ENCODE measurements at places on chromosomes 1 and 21.

DNA sequence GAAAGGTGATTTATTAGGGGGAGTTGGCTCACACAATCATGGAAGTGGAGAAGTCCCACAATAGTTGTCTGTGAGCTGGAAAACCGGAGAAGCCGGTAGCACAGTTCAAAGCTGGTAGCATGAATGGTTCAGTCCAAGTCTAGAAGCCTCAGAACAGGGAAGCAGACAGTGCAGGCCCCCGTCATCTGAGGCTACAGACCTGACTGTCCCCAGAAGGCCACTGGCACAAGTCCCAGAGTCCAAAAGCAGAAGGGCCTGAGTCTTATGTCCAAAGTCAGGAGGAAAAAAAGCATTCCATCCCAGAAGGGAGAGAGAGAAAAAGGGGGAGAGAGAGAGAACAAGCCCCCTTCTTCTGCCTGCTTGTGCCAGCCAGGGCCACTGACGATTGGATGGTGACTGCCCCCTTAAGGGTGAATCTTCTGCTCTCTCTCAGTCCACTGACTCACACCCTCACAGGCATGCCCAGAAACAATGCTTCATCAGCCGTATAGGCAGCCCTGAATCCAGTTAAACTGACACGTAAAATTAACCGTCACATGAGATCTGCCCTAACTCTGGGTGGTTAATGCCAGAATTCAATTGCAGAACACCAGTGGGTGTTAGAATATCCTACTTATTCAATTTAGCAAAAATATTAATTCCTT lies 49.3 kb upstream of the POU2F1 start:
- no peak for DNase-seq

DNA sequence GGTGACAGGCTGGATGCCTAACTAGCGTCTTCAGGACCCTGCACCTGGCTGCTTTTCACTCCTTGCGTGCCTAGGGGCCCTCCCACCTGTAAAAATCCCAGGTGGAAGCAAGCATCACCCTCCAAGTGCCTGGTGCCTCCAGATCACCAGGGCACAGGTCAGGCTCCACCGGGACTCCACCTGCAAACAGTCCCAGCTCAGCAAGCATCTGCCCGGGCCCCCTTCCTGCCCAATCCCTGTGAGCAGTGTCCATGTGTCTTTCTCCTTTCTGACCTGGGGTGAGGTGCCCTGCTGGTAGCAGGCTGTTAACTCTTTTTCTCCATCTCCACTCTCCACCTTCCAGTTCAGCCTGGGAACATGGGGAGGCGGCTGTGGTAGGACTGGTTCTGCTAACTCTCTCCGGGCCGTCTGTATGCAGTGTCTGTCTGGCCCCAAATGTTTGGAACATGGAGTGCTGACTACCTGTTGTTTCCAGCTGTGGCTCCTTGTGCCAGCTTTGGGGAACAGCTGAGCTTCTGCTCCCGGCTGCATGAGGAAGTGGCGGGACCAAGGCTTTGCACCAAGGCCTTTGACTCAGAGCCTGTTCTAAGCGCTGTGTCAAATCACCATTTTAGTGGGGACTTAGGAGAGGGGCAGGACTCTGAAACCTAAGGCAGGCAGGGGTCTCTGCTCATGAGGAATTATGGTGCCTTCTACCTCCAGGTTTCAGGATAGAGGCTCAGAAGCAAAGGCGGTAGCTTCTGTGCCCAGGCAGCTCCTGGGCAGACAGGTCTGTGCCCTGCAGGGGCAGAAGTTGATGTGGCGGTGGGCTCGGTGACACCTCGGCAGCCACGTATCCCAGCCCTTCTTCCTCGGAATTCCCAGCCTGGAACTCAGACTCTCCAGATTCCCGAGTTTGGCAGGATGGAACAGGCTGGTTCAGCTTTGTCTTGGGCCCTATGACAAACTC lies 5.5 kb downstream of the GPR137B start:
- no peak for DNase-seq

- no peak for DNase-seq
Observed at GRCh38 chr1:197024460-197024859, 42.6 kb downstream of the F13B start.

- no peak for DNase-seq
Observed at GRCh38 chr1:10795276-10796021, 997 bp downstream of the CASZ1 start.

DNA sequence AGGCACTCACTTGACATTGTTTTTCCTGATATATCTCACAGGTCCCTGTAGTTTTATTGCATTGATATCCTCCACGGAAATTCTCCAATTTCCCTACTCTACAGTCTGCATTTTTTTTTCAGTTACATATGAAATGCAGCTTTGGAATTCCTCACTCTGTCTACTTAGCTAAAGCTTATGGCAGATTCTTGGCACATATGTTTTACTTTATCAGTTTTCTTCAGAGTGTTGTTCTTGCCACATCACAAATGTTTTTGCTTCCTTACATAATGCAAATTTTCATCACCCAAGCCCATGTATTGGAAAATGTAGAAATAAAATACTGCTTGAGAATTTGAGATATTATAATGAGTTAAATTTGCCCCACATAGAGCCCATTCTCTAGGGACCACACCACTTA lies 1895.1 kb downstream of the MRPL39 start:
- no peak for DNase-seq

DNA sequence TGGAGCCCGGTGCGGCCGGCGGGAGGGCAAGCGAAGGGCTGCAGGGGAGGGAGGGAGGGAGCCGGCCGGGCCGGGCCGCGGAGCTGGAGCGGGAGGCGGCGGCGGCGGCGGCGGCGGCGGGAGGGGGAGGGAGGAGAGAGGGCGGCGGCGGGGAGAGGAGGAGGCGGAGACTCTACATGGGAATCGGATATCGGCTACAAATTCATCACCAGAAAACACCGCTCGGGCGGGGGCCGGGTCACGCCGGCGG lies at the start of gene AKT3:
Gene AKT3 (minus strand): TSS at position 42 of the 250 bp plus-strand sequence. CDS start 7,073 bp downstream, outside the sequence.
- no peak for DNase-seq

- no peak for DNase-seq
Observed at GRCh38 chr1:116785006-116785405, 30.8 kb downstream of the CD2 start.

GRCh38 chr1:47675721-47676120 lies 237.9 kb downstream of the FOXD2 start:
- no peak for DNase-seq

GRCh38 chr1:195096051-195096521 lies 1512.2 kb downstream of the KCNT2 start:
- DNase-seq: no peak

GRCh38 chr21:44734841-44735240 lies 23.5 kb upstream of the TSPEAR start:
- no peak for DNase-seq

DNA sequence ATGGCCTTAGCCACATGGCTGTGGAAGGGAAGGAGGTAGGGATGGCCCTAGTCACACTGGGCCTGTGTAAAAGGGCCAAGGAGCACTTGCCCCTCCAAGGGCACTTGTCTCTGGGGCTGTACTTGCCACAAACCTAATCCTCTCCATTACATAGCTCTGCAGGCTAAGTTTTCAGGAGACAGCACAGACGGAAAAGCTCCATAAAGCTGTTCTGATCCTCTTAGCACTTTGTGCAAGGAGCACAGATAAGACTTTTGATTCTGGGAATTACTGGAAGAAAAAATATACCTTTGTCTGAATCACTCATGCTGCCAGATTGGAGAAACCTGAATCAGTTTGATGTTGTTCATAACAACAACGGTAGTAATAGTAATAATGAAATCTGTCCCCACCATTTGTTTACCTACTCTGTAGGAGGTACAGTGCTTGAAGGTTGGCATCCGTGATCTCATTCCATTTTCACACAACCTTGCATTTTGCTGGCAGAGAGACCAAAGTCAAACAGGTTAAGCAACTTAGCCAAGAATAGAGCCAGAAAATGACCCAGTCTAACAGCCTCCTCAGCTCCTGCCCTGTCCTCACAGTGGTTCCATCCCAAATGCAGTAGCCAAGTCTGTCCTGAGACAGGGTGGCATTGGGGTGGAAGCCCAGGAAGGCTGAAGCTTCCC lies 207.1 kb downstream of the ROR1 start:
- no peak for DNase-seq

DNA sequence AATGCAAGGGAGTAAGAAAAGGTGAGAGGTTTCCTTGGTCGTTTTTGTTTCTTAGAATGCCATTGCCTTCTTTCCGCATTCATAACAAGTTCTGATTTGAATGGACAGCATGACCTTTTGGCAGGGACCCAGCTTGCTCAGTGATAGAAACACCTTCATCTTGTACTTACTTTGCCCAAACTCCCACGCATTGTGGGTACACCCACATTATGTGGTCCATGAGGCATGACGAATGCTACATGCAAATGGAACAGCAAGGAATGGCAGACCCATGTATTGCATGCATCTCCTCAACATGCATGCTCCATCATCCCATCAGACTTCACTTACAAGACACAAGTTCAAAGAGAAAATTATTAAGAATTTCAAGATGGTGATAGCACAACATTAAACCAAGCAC lies 102.8 kb downstream of the CDC7 start:
- no peak for DNase-seq

DNA sequence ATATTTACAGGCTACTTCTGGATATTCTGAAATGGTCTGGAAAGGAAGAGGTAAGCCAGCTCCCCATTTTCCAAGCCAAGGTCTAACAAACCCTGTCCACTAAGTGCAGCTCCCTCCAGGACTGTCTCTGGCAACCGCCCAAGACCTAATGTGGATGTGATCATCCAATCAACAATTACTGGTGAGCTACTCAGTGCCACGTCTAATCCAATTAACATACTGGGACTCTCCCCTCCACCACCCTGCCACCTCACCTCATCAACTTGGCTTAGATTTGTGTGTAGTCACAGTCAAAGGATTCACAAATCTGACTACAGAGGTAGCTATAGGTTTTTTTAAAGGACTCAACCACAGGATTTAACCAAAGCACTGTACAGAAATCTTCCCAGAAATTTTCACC lies 25.4 kb upstream of the S100A7 start:
- DNase-seq: no peak

DNA sequence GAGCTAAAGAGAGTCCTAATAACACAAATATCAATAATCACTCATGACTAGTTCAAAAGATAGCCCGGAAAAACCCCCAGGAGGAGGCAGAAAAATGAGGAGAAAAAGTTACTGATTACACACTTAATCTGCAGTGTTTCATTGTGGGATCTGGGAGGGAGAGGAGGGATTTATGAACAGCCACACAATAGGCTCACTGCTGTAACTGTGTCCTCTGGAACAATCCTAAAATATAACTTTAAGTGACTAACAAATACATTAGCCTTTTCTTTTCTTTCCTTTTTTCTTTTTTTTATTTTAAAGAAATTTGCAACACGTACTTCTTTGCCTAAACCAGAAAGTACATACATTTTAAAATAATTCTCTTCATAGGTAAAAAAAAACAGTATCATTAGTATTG lies 106.3 kb upstream of the LBR start:
- no peak for DNase-seq

- DNase-seq: no peak
Observed at GRCh38 chr1:231157311-231157710, 4.5 kb upstream of the TRIM67 start.

DNA sequence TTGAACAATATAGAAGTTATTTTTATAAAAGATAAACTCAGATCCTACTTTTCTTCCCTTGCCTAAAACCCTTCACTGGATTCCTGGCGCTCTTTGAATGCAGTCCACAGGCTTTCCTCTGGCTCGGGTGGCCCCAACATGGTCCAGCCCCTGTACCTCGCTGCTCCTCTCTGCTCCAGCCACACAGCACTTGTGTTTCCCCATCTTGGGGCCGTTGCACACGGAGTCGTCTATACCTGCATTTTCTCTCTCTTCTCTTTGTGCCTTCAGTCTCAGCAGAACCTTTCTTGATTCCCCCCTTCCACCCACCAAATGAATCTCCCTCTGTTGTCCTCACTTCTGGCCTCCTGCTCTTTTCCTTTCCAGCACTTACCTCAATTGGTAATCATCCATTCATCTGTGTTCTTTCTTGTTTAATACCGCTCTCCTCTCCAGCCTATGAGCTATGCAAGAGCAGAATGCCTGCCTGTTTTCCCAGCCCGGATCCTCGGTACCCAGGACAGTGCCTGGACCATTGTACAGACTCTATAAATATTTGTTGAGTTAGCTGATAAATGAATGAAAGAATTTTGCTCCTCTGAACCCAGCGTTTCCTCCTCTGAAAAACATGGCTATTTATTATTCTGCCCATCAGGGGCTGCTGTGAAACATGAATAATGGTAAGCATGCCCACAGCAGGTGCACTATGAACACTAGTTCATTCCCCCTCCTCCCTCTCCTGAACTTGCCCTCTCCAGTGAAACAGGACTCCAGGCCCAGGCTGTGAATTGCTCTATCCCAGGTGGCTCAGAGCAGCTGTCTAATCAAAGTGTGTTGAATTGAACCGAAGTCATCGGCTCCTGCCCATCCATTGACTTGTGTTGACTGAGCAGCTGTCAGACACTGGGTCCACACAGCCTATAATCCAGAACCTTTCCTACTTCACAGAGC lies 266.9 kb downstream of the PTPRU start:
- no peak for DNase-seq

GRCh38 chr1:36088577-36089392 lies at the start of gene ADPRS:
TSS of gene ADPRS (plus strand) at chr1:36088892. CDS start at chr1:36088905, 13 bp downstream.
- DNase-seq: peak; percentile 85

GRCh38 chr1:63701187-63701586 lies 72.6 kb upstream of the ROR1 start:
- no peak for DNase-seq

DNA sequence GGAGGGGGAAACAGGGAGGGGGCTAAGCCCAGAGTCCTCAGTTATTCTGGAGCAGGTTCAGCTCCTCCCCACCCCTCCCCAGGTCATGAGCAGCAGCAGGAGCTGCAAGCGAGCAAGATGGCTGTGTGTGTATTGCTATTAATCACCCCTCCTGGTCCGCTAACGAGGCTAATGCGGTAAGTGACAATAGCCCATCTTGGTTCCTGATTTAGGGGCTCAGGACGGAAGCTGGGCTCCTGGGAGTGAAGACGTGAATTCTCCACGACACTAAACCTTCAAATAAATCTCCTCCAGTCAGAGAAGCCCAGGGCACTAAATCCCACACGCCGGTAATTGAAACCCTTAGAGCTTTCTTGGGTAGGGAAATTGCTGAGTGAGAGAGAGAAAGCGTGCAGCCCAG lies 76.1 kb downstream of the TMEM53 start:
- no peak for DNase-seq

DNA sequence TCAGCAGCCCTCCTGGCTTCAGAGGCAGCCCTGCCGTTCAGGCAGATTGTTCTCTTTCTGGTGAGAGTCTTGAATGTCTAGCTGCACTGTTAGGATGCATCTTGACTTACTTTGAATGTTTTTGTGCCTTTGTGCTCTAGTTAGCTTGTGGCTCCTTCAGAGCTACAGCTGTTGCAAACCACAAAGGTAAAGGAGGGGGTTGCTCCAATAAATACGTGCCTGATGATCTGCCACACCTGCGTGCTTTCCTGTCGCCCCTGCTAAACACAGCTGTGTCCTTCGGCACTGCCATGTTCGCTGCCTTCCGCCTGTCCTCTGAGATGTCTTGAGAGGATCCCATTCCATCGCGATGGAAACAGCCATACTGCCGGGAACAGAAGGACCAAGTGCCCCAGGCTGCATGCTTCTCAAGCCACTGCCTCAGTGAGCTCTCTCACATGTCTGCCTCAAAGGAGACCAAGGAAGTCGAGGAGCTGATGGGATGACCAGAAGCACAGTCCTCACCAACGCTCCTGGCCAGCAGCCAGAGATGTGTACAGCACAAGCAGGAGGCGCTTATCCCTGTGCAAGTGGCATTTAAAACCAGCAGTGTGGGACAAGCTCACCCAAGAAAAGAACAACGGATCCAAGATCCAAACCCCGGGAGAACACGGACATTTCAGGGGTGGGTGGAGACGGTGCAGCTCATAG lies 12.0 kb upstream of the SMIM12 start:
- DNase-seq: no peak

GRCh38 chr1:40058097-40058452 lies 17.5 kb downstream of the CAP1 start:
- no peak for DNase-seq
